Natural killer cell treated with Interleukin-12 subunit alpha and Interleukin-12 subunit beta and Interleukin-15 and Interleukin-18, amount 100 ng/mL, for 72 hours (primary cell): ENCODE measurements at places on chromosomes 3 and 15. TPM values are rescaled to one million over a fixed set of nuclear protein-coding genes. Genes with fewer than 3 reads are reported as not detected.

DNA sequence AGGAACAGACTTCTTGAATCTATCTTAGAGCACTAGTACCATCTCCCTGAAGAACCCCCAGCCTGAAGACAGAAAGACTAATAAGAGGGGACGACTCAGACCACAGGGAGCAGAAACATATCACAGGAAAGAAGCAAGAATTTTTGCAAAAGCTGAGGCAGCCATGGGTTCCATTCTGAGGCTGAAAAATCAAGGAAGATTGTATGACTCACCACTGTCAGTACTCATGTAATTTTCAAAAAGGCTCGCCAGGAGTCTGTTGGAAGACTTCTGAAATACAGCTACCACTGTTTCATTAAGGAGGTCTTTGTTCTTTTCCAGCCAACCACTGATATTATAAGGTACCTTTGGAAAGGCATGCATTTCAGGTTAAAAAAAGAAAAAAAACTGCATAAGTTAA lies 47.5 kb downstream of the MYH15 start:
- peaks cover 12% of the 10 kb centered on the region for H3K27me3 ChIP-seq
- no peaks in the 10 kb centered on the region for H3K36me3 ChIP-seq
- no peaks in the 10 kb centered on the region for H3K4me1 ChIP-seq
- DNase-seq, result no peak

DNA sequence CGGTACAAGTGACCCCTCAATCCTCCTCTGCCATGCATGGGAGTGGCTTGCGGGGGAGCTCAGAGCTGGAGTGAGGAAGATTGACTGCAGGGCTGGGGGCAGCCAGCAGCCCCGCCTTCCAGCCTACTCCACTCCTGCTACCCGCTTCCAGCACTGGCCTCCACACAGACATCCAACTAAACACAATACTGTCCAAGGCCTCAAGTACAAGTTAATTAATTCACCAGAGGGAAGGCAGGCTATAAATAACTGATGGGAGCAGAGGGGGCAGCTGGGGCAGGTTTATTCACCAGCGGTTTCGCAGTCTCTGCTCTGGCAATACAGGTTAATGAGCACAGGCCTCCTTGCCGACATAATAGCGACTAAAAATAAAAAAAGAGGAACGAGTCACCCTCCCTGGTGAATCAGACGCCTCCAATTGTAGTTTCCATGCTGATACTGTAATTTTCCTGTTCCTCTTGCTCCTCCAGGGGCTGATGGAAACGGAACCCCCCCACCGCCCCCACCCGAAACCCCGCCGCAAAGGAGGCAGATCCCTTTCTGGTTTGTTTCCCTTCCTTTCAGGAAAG lies 166.4 kb upstream of the TLE3 start:
- H3K27ac ChIP-seq, result no peak overlapping the region
- no peak overlapping the region for H3K4me3 ChIP-seq
- DNase-seq, result peak; percentile 37
- H3K27me3 ChIP-seq, result peaks cover 31% of the 10 kb centered on the region
- no peaks in the 10 kb centered on the region for H3K36me3 ChIP-seq

Gene BCL2A1
- total RNA-seq, result 17.3 TPM

DNA sequence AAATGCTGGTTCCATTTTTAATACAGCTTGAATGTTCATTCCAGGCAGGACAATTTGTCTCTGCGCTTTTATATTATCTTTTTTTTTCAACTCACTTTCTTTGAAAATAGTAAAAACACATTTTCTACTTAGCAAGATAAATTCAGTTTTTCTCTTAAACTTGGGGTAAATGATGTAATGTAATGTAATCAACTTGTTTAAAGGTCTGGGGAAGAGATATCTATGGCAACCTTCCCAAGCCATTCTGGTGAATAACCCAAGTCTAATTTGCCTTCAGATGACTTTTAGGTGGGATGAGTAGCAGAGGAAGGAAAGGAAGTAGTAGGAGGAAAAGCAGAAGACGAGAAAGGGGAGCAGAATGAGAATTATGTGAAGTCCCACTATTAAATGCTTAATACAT lies 335.1 kb downstream of the SV2B start:
- H3K27me3 ChIP-seq, result peaks cover 13% of the 10 kb centered on the region
- H3K4me1 ChIP-seq, result peaks cover 5% of the 10 kb centered on the region
- no peak overlapping the region for H3K4me3 ChIP-seq
- H3K36me3 ChIP-seq, result peaks cover 5% of the 10 kb centered on the region

- H3K4me1 ChIP-seq, result no peaks in the 10 kb centered on the region
- no peak for DNase-seq
- H3K4me3 ChIP-seq, result no peak overlapping the region
Measured at GRCh38 chr15:44765036-44765435, 28.7 kb downstream of the TRIM69 start.

- H3K4me3 ChIP-seq, result no peak overlapping the region
- no peaks in the 10 kb centered on the region for H3K27me3 ChIP-seq
- no peaks in the 10 kb centered on the region for H3K4me1 ChIP-seq
- DNase-seq, result no peak
- no peaks in the 10 kb centered on the region for H3K36me3 ChIP-seq
- peak overlapping the region; percentile 10 for H3K27ac ChIP-seq
Measured at GRCh38 chr15:65907661-65908060, 38.4 kb downstream of the RAB11A start.

DNA sequence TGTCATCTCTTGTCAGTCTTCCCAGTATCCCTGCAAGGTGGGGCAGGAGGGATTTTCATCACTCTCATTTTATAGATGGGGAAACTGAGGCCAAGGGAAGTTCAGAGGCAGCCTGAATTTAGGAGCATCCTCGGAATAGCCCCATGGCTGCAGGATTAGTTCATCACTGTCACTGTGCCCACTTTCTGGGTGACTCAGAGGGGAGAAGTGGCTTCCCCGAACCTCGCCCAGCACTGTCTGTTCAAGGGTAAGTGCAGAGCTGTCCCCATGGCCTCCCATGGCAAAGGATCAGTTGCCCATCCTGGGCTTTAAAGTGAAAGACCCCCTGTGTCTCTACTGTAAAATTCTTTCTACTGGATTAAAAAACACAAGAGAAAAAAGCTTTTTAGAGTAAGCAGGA lies 60.0 kb upstream of the SEC13 start:
- H3K27ac ChIP-seq, result no peak overlapping the region
- H3K4me3 ChIP-seq, result no peak overlapping the region
- H3K36me3 ChIP-seq, result no peaks in the 10 kb centered on the region
- no peak for DNase-seq
- no peaks in the 10 kb centered on the region for H3K4me1 ChIP-seq

Gene STRIT1
- total RNA-seq, result not detected

DNA sequence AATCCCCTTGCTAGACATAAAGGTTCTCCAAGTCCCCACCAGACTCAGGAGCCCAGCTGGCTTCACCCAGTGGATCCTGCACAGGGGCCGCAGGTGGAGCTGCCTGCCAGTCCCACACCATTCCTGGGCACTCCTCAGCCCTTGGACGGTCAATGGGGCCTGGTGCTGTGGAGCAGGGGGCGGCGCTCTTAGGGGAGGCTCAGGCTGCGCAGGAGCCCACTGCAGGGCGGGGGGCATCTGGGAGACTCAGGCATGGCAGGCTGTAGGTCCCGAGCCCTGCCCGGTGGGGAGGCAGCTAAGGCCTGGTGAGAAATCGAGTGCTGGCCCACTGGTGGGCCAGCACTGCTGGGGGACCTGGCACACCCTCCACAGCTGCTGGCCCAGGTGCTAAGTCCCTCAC lies 75.1 kb upstream of the TBC1D5 start:
- no peak for DNase-seq
- no peaks in the 10 kb centered on the region for H3K27me3 ChIP-seq
- no peaks in the 10 kb centered on the region for H3K4me1 ChIP-seq

Gene TM6SF1
- total RNA-seq, result 23.7 TPM

Gene DNASE1L3
- total RNA-seq, result not detected

DNA sequence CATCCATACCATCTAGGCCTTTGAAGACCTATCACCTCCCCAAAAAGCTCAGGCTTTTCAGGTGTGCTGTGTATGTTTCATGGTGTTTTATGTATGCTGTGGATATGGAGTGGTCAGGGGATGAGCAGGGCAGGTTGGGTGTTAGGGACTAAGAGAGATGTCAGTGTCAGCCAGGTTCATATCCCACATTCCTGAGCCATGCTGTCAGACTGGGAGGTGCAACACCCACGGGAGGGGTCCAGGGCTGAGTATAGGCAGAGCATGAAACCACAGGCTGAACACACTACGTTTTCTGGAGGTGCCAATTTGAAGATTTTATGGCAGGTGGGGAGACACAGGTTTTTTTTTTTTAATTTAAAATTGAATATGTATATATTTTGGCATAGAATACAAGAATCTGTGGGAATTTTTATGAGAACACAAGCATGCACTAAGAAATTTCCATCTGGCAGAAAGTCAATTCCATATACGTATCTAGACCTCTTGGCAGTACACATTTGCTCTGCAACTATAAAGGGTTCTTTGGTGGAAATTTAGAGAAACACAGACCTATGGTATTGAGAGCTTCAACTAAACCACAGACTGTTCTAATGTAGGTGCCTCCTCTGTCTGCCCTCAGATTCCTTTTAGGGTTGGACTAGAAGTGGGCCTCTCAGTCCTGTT lies 101.9 kb upstream of the RNU6-1 start:
- DNase-seq, result no peak
- no peaks in the 10 kb centered on the region for H3K4me1 ChIP-seq
- no peak overlapping the region for H3K4me3 ChIP-seq
- H3K27me3 ChIP-seq, result peaks cover 5% of the 10 kb centered on the region

DNA sequence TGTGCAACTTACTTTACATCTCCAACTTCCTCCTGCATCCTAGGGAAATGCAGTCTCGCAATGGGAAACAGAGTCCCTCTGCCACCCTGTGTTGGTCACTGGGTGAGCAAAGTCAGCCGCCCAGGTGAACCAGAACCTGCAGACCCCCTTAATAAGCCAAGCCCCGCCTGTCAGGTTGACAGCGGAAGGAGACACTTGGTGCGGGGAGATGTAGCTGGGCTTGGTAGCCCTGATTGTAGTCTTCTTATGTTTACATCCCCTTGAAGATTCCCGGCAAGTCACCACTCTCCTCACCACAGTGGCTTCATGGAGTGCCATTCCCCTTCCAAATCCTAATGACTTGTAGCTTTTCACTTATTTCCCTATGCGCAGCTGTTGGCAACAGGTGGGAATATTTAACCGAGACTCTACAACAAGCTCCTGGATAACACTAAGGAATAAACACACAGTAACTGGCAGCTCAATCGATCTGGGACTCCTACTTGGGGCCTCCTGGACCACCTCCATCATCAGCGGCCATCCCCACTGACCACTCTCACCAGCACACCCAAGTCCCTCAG lies 17.7 kb upstream of the CLSTN2 start:
- H3K4me3 ChIP-seq, result no peak overlapping the region
- H3K27ac ChIP-seq, result no peak overlapping the region
- no peak for DNase-seq
- H3K27me3 ChIP-seq, result no peaks in the 10 kb centered on the region

Gene DCLK3
- not detected for total RNA-seq

Gene FBXL2
- total RNA-seq, result not detected

DNA sequence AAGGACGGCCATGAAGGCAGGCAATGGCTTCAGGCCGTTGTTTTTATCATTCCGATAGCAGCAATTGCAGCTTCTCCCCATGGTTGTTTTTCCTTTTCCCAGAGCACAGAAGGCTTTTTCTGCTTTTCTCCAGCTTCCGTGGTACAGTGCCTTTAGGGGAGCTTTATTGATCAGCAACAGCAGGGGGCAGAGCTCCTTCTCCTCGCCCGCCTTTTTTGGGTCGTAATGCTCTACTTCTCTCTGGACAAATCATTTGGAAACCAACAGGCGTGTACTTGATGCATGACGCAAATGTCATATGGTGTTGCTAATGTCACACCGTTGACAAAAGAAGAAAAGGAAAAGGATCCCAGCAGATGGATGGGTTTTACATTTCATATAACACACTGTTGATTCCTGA lies 79.7 kb upstream of the SNRK start:
- no peak for DNase-seq
- peaks cover 2% of the 10 kb centered on the region for H3K4me1 ChIP-seq
- H3K27ac ChIP-seq, result no peak overlapping the region
- H3K27me3 ChIP-seq, result no peaks in the 10 kb centered on the region
- H3K4me3 ChIP-seq, result no peak overlapping the region
- H3K36me3 ChIP-seq, result no peaks in the 10 kb centered on the region

Gene FSIP1
- total RNA-seq, result 1.5 TPM

GRCh38 chr3:149548669-149549065 lies 74.2 kb downstream of the TM4SF4 start:
- H3K4me1 ChIP-seq, result no peaks in the 10 kb centered on the region
- peaks cover 14% of the 10 kb centered on the region for H3K27me3 ChIP-seq
- DNase-seq, result no peak
- no peak overlapping the region for H3K27ac ChIP-seq
- H3K36me3 ChIP-seq, result no peaks in the 10 kb centered on the region
- H3K4me3 ChIP-seq, result no peak overlapping the region

- no peaks in the 10 kb centered on the region for H3K36me3 ChIP-seq
- H3K4me1 ChIP-seq, result no peaks in the 10 kb centered on the region
- H3K27ac ChIP-seq, result no peak overlapping the region
- H3K27me3 ChIP-seq, result peaks cover 12% of the 10 kb centered on the region
- no peak for DNase-seq
- no peak overlapping the region for H3K4me3 ChIP-seq
Measured at GRCh38 chr3:194031867-194032635, 103.9 kb upstream of the HES1 start.
